A549 treated with dexamethasone at 1 μM for 4 hours (cell line): ENCODE measurements at places on chromosomes 13 and 19. TPM values are rescaled to one million over a fixed set of nuclear protein-coding genes. Genes with fewer than 3 reads are reported as not detected.

ARHGAP45 gene
- total RNA-seq = 2.8 to 6.4 TPM (median 5.2 TPM) in 5 replicates

MTRF1 gene
- 3.9 to 5.5 TPM (median 5.1 TPM) in 5 replicates for total RNA-seq

KLK3 gene
- 0.12 TPM in 1 of 5 replicates, not detected in the others for total RNA-seq

KCNN4 gene
- 35.0 to 49.2 TPM (median 46.8 TPM) in 5 replicates for total RNA-seq

GNA15 gene
- 0.04 to 0.09 TPM (median 0.08 TPM) in 5 replicates for total RNA-seq

LGALS4 gene
- total RNA-seq = 0.21 to 0.53 TPM (median 0.42 TPM) in 5 replicates

ADGRE3 gene
- total RNA-seq = not detected in 5 replicates
